Fibroblast of skin of abdomen (primary cell): ENCODE measurements at places on chromosomes 4 and X.

GRCh38 chr4:143302536-143302935 is 34.1 kb upstream of the GAB1 start:
- peak; percentile 91 for DNase-seq

GRCh38 chr4:110088670-110089069 is 109.7 kb downstream of the ELOVL6 start:
- DNase-seq = peak; percentile 57

DNA sequence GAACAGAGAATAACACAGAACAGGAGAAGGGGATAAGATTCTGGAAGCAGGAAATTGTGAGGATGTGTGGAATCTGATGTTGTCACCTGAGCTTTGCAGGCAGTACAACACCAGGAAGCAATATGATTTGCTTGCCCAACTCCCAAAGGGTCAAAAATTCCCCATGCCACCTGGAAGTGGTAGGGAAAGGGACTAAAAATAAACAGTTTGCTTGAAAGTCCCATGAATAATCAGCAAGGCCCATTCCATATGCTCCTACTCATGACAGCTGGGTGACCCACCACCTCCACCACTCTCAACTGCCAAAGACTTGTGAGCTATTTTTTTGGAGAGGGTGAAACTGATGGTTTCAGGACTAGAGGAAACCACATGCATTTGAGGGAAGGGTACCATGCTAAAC is 168.4 kb downstream of the KCNIP4 start:
- DNase-seq = peak; percentile 12

GRCh38 chr4:99983289-99983943 is 33.3 kb upstream of the H2AZ1 start:
- DNase-seq = no peak

DNA sequence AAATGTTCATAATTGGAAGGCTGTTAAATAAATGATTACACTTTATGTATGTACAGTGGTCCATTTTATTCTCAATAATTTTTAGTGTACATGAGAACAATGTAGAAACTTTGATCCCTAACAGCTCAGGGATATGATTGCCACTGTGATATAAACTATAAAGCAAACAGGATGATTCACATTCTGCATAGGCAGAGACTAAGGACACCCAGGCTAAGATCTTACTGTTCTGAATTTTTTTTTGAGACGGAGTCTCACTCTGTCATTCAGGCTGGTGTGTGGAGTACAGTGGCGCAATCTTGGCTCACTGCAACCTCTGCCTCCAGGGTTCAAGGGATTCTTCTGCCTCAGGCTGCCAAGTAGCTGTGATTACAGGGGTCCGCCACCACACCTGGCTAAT is 186.6 kb downstream of the PDGFC start:
- no peak for DNase-seq

- no peak for DNase-seq
Measured at GRCh38 chr4:163804001-163804400, 309.5 kb downstream of the TMA16 start.

DNA sequence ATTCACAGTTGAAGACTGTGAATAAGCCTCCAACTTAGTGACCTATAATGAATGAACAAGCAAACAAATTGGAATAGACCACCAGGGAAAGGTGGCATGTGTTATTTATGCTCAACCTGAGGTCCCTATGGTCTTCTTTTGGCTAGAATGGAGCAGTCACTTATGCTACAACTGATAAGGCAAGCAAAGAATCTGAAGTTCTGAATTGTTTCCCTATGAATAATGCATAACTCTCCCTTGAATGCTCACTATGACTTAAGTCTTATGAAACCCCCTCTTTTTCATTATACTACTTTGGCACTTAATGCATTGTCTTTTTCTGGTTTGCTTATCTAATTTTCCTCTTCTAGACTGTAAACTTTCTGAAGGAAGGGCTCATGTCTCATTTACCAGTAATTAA is 2.6 kb downstream of the GIMD1 start:
- peak; percentile 54 for DNase-seq

DNA sequence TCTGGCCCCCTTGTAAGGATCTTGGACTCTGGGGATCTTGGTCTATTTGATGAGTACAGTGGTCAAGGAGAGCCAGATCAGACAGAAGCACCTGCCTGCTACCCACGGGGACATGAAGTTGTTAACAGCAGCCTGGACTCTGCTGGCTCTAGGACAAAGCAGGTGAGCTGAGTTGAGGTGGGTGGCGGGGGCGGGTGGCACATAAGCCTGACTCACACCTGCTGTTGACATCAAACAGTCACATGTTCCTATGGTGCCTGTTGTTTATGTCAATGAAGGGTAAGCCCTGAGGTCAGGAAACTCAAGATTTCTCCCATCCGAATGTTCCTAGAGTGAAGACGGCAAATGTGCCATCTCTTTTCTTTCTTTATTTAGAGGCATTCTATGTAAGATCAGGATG is 50.1 kb upstream of the CLNK start:
- DNase-seq = no peak

GRCh38 chr4:80252953-80253352 is 13.5 kb upstream of the FGF5 start:
- DNase-seq = no peak

DNA sequence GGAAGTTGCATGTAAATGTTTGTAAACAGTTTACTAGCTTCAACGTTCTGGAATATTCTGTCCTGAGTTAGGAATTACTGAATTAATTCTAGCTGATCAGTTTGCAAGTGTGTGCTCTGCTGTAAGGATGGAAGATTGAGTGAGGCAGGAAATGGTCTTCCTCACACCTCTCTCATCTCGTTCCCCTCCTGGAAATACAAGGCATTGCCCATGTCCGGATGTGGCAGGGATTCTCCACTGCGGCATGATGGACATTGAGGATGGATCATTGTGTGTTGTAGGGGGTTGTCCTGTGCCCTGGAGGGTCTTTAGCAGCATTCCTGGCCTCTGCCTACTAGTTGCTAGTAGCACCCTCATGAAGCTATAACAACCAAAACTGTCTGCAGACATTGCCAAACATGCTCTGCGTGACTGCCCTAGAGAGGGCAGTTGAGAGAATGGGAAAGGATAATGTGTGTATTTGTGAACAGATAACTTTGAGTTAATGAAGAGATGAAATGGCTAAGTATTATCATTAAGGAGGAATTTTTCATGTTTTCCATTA is 12.6 kb downstream of the CA5B start:
- DNase-seq = no peak

GRCh38 chr4:31246856-31247255 is 526.7 kb downstream of the PCDH7 start:
- peak; percentile 35 for DNase-seq

GRCh38 chrX:71923516-71923915 is 12.9 kb downstream of the NHSL2 start:
- DNase-seq = no peak
